ENCODE measurements at places on chromosomes 12 and 14.

GRCh38 chr12:52063082-52063924 lies 6.5 kb upstream of the ATG101 start:
- no peak for DNase-seq

GRCh38 chr14:102975662-102976061 lies 53.2 kb downstream of the AMN start:
- no peak for DNase-seq

DNA sequence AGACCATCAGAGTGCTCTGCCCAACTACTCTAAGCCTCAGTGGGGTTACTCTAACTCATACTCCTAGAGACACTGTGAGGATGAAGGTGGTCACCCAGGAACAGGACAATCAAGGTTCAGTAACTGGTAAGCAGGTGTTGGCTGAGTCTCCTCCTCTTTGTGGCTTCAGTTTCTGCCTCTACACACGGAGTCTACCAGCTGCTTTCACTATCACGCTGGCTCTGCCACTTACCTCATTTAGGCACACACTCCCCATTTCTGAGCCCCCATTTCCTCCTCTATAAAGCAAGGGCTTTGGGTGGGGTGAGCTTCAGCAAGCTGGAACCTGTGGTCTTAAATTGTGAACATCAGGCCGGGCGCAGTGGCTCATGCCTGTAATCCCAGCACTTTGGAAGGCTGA lies 7.3 kb upstream of the TCHP start:
- DNase-seq = no peak

DNA sequence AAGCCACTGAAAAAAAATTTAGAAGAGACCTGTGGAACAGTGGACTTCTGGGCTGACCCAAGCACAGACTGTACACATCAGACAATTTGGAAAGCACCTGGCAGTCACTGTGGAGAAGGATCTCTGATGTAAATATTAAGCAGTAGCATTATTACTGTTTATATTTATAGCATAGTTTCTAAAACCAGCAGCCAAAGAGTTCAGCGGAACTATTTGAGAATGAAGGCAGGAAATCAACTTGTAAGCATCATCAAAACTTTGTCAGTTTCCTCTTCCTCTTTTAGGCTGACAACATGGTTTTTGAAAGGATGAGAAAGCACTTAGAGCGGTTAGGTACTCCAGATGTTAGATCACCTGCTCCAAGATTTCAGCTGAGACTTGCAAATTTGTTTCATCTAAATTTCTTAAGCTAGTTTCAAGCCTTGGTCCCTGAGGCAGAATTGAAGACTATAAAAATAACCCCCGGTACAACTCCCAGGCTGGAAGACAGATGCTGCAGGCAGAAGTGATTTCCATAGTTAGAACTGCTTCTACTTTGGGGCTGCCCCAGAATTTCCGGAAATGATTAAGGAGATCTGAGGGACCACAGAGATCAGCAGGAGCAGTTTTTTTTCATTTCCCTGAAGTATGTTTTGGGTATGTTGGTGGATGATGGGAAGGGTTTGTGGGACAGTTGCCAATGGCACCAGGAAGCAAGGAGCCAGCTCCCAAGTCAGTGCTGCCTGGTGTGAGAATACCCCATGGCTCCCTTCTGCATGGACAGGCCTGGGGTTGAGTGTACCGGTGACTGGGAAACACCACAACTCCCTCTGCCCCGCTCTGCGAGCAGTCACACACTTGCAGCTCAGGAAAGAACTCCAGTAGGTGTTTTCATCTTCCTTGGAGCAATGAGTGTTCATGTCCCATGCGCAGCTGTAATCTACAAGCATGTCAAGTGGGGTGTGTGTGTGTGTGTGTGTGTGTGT lies 354.5 kb downstream of the NUAK1 start:
- no peak for DNase-seq

GRCh38 chr12:42255866-42256261 lies 17.8 kb upstream of the YAF2 start:
- DNase-seq = no peak

DNA sequence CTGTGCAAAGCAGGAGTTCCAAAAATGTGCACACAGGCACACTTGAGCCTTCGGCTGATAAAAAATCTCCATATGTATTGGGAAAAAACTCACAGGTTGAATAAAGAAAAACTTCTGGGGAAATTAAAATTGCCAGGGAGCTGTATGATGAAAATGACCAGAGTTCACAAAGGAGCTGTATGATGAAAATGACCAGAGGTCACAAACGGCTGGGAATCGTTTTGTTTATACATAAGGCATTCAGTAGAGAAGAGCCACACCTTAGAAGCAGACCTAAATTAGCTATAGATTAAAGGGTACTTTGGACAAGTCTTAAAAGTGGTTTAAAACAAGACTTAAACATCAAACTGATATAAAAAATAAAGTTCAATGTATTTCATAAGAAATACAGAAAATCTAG lies 251.7 kb upstream of the TMEM132C start:
- no peak for DNase-seq

DNA sequence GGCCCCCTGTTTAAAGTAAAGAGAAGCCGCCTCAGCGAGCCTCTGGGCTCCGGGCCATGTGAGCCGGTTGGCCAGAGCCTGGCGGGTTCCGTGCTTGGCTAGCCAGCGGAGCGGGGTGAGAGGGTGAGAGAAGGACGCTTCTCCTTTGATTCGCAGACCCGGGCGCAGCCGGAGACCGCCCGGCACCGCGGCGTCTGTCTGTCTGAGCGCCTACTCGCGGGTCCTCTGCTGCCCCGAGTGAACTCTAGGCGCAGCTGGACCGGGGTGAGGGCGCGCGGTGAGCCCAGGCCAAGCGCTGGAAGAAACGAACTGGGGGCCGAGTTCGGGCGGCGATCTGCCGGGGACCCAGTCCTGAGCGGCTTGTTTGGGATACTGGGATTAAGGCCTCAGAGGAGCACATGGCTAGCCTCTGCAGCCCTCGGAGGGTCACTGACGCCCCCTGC lies 41.4 kb upstream of the TBX5 start:
- DNase-seq = no peak

DNA sequence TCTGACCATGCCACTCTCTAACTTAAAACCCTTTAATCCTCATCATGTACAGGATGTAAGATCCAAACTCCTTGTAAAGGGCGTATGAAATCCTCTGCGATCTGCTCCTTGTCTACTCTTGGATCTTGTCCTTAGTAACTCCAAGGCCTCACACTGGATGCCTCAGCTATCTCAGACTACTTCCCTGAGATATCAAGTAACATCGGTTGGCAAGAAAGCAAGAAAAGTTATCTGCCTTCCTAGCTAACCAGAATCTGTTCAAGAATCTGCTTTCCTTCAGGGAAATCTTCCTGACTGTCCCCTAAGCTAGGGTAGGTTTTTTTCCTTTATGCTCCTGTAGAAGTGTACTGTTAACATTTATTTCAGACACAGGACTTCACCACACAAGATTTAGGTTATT lies 82.6 kb downstream of the TAOK3 start:
- no peak for DNase-seq

- no peak for DNase-seq
Observed at GRCh38 chr12:27101290-27101689, 18.9 kb upstream of the C12orf71 start.

DNA sequence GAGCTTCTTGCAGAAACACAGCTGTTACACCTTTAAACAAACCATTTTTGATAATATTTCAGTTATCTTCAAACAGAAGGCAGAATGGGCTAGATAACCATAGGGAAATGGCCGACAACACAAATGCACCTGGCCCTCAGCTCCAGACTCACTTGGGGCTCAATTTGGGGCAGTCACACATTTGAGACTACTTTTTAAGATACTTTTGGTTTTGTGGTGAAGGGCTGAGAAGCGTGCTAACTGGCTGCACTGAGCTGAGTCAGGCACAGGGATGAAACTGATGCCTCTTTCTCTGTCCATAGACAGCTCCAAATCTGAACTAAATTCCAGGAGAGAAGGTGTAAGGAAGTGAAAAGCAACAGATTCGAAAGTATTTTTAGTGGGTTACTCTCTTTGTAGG lies 18.5 kb upstream of the GRIP1 start:
- DNase-seq = no peak

DNA sequence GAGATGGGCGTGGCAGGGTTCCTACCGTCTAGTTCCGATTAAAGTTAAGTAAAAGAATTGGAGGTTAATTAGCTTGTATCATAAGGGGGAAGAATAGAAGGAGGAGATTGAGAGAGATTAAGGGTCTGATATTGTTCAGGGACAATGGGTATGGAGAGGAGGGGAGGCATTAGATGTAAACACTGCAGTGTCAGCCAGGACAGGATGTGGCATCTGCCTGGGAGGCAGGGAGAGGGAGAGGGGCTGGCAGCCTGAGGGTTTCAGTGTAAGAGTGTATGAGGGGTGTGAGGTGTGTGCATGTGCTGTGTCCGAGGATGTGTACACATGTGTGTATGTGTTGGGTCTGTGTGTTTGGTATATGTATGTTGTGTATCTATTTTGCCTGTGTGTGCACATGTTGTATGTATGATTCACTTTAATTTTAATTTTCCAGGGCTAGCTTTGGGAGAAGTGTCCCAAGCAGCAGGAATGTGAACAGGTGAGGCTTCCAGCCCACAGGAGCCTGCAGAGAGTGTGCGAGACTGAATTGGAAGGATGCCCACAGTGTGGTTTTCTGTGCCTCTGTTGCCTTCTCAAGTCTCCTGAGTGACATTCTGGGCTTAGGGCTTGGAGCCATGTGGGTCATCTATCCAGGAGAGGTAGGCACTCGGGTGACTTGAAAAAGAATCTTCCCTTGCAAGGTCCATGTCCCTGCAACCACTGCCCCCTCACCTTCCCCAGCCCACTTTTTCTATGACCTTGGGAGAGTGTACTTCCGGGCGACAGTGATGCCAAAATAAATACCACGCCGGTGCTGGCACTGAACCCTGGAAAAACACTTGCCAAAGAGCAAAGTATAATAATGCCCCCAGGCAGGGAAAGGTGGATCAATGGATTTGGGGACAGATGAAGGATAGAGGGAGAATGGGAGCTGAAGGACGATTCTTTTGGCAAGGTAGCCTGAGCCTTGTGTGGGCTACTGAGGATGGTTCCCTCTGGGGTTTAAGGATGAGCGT lies 36.8 kb upstream of the DCD start:
- DNase-seq = no peak

DNA sequence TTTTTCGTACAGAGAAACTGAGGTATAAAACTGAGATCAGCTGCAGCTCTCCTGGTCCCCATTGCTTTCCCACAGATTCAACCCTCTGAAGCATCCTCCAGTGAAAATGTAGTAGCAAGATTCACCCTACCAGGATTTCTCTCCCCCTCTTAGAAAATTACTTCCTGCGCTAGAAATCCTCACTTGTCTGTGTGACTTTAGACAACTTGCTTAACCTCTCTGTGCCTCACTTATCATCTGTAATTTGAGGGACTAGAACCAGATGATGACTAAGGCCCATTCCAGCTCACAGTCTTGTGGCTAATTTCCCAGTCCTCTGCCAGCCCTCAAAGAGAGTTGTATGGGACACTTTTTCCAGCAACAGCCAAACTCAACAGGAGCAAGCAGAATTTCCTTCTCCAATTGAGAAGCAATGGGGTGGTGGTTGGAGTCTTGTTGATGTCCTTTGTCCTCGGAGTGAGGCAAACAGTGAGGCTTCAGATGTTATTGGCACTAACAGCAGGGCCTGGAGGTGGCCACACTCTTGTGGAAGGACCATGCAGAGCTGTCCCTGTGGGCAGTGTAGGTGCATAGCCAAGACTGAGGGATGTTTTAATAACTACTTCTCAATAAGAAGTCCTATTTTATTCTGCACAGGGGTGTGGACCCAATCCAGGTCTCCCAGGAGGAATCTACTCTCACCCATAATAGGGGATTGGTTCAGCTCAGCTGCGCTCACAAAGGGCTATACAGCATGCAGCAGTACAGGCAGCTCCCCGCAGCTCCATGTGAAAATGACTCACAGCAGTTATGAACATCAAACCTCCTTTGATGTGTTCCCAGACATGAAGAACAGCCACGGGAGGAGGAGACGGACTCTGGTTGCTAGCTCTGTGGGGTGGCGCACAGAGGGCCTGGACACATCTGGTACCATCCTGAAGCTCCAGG lies 200.1 kb downstream of the DAD1 start:
- DNase-seq = no peak

DNA sequence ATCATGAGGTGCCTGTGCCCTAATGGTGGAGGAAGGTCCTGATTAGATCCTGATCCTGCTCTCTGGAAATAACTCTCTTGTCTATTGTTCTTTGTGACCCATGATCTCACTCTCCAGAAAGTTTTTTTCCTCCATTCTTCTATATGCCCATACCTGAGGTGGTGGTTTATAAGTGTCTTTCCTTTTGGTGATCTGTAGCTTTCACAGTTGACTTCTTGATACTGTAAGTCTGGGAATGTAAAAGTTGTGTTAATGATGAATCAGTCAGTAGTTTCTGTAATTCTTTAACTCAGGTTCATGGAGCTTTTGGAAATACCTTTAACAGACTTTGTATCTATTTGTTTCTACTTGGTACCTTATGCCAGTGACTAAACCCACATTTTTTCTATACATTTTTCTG lies 444.0 kb upstream of the FLRT2 start:
- DNase-seq = no peak

DNA sequence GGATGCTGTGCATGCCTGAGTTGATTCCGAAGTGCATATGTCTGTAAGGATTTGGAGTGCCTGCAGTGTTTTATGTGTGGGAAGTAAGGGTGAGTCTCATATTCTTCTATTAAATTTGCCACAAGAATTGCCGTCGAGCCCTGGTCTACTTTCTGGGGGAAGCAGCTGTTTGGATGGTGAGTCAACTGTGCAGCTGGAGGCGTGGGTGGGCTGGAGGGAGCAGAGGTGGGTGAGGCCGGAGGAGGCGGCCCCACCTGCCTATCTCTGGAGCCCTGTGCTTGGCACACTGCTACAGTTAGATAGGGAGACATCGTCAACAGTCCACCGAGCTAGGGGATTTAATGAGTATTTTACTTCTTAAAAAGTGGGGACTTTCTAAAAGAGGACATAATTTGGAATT lies 9.7 kb downstream of the GLRX5 start:
- DNase-seq = no peak

GRCh38 chr14:69674546-69675244 lies 63.3 kb downstream of the SUSD6 start:
- peak; percentile 39 for DNase-seq

DNA sequence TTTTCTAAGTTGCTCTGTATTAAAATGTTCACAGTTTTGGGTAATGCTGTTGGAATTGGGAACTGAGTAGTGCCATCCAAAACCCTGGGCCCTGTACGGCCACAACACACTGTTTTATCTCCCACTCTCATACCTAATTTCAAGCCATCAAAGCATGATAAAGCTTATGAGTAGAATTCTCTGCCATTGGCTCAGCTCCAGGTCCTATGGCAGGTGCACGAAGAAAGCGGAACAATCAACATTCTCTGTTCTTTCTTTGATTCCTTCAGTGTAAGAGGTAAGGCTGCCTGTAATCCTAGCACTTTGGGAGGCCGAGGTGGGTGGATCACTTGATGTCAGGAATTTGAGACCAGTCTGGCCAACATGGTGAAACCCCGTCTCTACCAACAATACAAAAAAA lies 394.9 kb downstream of the CCDC91 start:
- DNase-seq = no peak

DNA sequence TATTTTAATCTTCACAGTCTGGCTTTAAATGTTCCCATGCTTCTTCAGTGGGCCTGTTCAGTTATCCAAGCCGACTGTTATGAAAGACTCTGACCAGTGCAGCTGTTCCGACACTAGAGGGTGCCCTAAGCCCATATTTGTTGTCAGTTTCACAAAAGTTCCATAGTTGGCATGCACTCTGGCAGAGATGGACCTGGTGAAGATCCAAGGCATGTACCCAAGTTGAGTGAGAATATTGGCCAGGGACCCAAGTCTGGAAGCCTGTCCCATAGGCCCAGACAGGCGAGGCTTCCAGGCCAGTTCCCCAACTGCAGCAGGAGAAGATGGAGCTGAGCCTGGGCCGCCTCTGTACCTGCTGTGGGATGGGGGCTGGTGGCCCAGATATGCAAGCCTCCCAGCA lies 27.4 kb upstream of the GUCY2C start:
- peak; percentile 39 for DNase-seq

Data from stimulated activated CD4-positive, alpha-beta T cell treated with anti-CD3 and anti-CD28 coated beads, Interleukin-1b, Interleukin-23, amount 100 ng/mL, for 48 hours (primary cell).